ENCODE measurements at places on chromosomes 13 and 19.
A peak's percentile ranks its signal among the peaks of the same experiment; 100 is the strongest.

GRCh38 chr13:100673713-100674571, 653 bp downstream of the TMTC4 start:
- DNase-seq, result peak; percentile 79

DNA sequence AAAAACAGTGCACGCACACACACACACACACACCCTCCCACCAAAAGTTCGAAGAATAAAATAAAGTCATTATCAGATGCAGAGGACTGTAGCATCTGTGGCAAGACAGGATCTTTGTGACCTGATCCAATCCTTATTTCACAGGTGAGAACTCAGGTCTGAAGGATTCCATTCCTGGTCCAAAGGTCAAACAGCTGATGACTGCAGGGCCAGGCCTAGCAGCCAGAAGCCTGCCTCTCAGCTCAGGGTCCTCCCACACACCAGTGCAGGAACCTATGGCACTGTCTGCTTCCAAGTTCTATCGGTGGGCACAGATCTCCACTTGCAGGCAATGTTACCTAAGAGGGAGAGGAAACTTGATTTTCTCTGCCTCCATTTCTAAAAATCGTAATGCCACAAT, 57.5 kb downstream of the SERP2 start:
- DNase-seq, result no peak

- DNase-seq, result no peak
Measured at GRCh38 chr19:9009431-9009830, 778 bp downstream of the MUC16 start.

DNA sequence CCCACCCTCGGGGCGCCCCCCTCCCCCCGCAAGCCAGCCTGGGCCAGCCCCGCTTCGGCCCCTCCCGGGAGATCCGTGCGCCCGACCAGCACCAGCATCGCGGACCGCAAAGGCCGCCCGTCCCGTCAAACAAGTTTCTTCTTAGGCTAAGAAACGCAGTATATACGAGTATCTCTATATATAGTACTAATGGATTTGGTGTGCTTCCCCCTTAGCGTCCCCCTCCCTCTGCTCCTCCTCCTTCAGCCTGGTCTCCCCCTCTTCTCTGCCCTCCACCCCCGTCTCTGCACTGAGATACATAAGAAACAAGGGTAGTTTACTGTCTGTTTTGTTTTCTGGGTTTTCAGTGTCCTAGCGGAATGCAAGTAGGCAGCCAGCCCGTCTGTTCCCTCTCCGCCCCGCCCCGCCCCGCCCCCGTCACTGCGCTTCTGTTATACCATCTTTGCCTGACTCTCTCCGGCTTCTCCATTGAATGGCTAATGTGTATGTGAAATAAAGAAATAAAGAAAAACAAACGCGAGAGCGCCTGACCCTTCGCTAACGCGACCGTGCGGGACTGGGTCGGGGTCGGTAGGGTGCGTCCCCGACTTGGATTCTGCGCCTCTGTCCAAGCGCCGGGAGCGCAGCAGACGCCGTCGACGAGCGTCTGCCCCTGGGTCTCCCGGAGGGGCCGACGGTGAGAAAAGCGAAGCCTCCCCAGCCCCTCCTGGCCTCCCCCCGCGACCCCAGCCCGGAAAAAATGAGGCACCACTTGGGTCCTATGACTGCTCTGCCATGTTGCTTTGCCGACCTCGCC, 4.2 kb downstream of the LYL1 start:
- DNase-seq, result peak; percentile 52

DNA sequence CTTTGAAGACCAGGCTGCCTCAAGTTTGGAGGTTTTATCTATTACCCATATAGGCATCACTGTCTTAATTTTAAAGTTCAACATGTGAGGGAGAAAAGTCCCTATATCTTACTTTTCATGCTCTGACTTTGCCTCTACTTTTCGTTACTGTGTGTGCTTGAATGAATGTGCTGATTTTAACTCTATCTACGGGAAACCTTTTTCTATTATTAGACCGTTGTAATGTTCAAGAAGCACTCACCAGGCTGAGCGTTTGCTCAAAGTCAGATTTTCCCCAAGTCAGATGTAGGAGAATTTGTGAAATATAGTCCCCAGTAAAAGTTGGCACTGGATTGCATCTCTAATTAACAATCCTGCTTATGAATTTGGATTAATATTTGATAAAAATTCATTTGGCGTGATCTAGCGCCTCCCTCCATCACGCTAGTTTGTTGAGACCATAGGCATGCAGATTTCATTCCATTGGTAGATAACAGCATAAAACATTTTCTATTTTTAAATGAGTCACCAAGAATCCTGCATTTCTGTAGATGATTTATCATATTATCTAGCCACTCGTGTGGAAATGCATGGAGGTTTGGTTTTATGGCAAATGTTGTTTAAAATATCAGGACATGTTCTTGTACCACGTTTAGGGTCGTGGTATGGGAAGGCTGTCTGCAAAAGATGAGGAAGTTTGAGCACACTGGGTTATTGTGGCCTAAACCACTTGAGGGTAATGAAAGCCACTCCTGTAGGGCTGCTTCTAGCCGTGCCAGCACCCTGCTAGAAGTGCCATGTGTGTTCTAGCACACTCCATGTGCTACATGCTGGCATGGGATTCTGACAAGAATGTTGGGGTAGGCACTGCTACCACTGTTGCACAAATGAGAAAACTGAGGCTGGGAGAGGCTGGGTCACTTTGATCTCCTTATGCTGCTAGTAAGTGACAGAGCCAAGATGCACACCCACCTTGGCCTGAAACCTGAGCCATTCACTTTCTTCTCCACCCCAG, 179.4 kb downstream of the FGF9 start:
- no peak for DNase-seq

DNA sequence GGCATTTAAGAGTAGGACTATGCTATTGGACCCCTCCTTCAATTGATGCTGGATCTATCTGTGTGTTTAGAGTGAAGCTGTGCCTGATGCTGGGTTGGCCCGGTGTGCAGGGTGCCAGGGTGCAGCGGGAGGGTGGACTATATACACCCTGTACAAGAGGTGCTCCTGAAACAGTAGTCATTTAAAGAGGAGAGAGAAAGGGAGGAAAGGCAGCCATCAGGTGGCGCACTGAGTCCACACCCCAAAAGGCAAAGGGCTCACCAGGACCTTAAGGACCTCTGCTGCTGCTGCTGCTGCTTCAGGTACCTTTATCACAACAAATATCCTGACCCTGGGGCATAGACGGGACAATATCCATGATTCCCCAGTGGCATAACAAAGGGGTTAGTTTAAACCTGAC, 39.4 kb downstream of the ZNF136 start:
- DNase-seq, result peak; percentile 28

GRCh38 chr19:46660551-46661019, 397 bp downstream of the DACT3 start:
- no peak for DNase-seq

GRCh38 chr19:32404933-32405430, 588 bp upstream of the DPY19L3 start:
- peak; percentile 64 for DNase-seq

DNA sequence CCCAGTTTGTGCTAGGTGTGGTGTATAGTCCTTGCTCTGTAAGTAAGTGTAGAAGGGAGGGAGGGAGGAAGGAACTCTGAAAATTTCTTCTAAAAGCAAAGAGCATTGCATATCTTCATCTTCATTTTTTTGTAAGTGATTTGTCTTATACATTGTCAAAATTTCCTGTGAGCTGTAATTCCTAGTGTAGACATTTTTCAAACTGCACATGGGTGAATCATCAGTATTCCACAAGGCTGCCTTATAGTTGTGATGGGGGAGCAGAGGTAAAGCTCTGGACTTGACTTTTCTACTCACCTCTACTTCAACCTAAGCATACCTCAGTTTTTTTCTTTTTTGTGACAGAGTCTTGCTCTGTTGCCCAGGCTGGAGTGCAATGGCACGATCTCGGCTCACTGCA, 86.9 kb downstream of the CDK8 start:
- DNase-seq, result no peak

DNA sequence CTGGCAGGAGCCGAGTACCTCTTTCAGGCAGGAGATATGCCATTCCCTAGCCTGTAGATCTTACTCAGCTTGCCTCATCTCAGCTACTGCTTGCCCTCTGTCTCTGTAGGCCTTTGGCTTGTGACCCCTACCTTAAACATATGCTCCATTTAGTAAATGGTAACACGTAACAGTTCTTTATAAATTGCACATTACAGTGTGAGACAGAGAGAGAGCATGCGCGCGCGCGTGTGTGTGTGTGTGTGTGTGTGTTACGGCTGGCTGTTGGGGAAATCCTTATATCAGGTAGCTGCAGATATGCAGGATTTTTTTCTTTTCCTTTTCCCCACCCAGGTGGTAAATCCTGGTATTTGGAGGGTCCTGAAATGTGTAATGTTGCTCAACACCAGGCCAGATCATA, 4.2 kb downstream of the SPINT2 start:
- no peak for DNase-seq

GRCh38 chr19:7779631-7780486, 16.8 kb downstream of the CLEC4M start:
- DNase-seq, result no peak

DNA sequence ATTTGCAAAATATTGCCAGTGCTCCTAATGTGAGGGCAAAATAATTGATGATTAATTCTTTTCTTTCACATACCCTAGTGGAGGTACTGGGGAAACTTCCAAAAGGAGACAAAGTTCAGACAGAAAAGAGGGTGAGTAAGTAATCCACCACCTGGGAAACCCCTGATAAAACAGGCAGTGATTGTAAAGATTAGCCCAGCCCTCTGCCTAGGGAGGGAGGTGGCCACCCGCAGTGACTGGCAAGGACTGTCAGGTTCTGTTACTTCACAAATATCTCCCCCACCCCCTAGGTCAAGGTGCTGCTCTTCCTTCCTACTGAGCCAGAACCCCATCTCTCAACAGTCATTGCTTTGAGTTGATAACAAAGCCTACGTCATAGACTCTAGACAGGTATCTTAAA, 239.7 kb downstream of the DNAJC15 start:
- no peak for DNase-seq

- DNase-seq, result no peak
Measured at GRCh38 chr19:6059396-6059947, 50.8 kb downstream of the RFX2 start.

GRCh38 chr13:24184882-24185281, 24.4 kb downstream of the SPATA13 start:
- DNase-seq, result no peak

DNA sequence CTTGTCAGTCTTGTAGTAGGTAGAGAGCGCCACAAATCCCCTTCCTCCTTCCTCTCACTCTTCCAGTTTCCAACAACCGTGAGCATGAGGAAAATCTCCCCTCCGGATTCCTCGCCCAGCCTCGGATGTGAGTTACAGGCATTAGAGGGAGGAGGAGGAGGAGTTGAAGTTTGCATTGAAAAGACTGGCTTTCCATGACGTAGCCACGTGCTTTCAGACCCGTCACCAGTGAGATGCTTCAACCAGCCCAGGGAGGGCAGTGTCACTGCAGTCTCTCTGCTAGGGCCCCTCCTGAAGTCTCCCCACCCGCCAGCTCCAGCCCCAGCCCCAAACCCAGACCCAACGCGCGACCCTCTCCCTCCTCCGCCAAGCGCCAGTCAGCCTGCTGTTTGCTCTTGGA, 442 bp upstream of the FGF14 start:
- DNase-seq, result no peak

DNA sequence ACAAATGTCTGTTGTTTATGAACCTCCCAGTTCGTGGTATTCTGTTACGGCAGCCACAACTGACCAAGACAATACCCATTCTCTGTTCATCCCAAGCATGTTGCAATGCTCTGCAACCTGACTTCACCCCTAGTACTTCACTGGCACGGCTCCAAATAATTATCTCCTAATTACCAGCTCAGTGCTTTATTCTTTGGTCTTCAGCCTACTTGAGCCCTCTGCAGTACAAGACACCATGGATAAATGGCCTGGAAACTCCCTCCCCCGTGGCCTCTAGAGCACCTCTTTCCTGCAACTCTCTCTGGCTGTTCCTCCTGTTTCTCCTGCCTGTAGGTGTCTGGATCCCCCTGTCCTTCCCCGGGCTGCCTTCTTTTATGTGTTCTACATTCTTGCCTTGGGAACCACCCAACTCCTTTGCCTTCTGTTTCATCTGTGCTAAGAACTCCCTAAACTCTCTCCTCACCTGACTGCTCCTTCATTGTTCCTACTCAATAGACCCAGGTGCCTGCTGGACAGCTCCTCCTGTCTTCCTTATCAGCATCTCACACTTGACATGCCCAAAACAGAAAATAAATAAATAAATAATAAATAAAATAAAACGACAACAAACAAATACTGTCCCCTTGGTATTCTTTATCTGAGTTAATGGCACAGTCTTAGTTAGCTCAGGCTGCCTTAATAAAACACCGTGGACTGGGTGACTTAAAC, 200.4 kb upstream of the IPO5 start:
- DNase-seq, result no peak

GRCh38 chr13:40024204-40024966, 368.9 kb downstream of the COG6 start:
- no peak for DNase-seq

GRCh38 chr13:80235967-80236302, 105.0 kb downstream of the SPRY2 start:
- peak; percentile 2 for DNase-seq

DNA sequence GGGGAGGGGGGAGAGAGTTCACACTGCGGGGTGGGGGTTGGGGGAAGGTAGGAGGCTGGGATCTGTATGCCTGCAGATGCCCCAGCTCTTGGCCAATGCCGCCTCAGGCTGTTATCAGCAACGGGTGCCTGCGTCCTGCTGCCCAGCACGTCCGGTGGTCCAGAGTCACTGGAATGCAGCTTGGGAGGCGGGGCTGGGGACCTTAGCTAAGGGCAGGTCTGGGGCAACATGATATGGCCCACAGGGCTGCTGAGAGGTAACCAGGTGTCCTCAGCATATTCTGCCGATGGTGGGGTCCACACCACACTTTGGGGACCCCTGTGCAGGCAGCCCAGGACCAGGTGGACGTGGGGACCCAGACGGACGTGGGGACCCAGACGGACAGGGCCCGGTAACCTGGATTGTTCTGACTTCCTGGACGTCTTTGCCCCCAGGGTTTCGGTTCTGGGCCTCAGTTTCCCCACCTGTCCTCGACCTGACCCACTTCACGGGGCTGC, 668 bp upstream of the ARHGAP45 start:
- DNase-seq, result no peak

DNA sequence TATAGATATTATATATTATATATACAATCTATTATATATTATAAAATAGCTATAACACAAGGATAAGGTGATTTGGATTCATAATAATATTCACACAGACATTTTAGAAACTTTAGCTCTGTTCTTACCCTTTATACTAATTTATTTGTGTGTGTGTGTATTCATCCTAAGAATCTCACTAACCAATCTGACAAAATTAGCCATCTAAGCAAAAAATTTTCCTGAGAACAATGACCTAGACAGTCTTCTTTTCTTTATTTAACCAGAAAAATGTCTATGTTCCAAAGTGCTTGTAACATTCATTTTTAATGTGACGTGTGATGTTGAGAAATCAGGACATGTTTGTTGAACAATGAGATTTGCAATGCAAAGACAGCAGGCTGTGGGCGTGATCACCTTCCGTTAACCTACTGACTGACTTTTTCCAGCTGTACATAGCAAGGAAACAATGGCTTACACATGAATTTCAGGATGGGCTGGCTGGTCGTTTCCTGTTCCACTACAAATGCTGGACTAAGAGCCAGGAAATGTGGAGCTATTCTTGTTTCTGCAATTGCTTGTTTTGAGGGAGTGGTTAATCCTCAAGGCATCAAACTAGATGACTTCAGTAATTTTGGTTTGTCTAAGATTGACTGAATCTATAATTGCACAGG, 634.6 kb upstream of the ARGLU1 start:
- no peak for DNase-seq

GRCh38 chr13:75432811-75433244, 49.1 kb downstream of the TBC1D4 start:
- no peak for DNase-seq
